ENCODE measurements at places on chromosomes 2 and 18.

DNA sequence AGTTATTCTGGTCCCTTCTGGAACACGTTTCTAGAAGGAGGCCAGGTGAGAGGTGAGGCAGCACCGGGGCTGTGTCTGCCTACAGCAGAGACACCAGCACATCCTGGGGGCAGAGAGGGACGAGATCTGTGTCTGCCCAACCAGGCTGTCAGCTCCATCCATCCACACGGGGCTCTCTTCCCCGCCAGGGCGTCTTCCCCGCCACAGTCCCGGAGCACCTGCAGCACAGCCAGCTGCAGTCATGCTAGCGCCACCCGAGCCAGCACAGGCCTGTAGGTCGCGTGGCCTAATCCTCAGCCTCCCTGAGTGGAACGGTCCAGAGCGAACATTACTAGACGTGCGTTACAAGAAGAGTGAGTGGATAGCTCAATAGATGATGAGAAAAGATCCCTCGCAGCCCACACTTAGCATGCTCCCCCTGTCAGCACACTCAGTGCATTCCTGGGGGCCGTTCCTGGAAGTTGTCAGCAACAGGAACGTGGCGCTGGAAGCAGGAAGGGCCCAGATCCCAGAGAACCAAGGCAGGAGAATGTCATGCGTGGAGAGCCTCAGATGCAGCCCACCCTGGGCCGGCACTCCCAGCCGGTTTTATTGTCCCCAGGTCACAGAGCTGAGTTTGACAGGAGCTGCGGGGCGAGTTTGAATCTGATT lies 179.0 kb downstream of the TWIST2 start:
- no peak for DNase-seq

DNA sequence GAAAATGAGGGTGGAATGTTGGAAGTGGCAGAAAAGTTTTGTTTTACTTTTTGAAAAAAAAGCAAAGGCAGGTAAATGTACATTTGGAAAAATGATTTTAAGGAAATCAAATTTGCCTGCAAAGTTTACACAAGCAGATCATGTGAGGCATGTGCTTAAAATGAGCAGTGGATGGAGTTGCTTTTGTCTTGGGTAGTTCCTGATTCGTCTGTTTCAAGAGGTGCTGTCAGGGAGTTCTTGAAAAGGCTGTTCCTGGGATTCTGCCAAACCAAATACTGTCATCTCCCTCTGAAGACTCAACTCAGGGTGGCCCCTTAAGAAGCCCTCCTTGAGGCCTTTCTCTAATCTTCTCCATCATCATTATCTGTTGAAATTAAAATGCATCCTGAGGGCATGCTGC lies 59.0 kb downstream of the TACR1 start:
- no peak for DNase-seq

DNA sequence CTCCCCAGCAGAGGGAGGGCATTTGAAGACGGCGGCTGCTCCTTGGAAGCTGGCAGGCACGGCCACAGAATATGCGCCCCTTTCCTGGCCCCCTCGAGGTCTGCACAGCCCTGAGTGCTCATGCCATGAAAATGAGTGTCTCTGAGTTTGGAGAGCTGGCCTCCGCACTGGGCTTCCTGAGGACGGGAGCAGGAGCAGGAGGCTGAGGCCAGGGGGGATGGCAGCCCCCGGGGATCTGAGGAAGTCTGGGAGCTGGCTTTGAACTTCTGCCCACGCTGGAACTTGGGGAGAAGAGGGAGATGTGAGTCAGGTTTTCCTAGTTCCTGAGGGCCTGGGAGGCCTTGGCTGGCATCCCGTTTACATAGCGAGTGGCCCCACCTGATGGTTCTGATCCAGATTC lies 47.0 kb downstream of the RRM2 start:
- DNase-seq = no peak

- no peak for DNase-seq
These were observed 81.2 kb downstream of the EIPR1 start for GRCh38 chr2:3296182-3296972.

- DNase-seq = no peak
These were observed 1091.5 kb upstream of the GYPC start for GRCh38 chr2:125564471-125564870.

- no peak for DNase-seq
These were observed 604 bp downstream of the RALBP1 start for GRCh38 chr18:9475643-9476591.

GRCh38 chr2:62297624-62298010 lies 101.7 kb downstream of the B3GNT2 start:
- no peak for DNase-seq

- DNase-seq = no peak
These were observed 186.0 kb upstream of the HDAC4 start for GRCh38 chr2:239586651-239587310.

DNA sequence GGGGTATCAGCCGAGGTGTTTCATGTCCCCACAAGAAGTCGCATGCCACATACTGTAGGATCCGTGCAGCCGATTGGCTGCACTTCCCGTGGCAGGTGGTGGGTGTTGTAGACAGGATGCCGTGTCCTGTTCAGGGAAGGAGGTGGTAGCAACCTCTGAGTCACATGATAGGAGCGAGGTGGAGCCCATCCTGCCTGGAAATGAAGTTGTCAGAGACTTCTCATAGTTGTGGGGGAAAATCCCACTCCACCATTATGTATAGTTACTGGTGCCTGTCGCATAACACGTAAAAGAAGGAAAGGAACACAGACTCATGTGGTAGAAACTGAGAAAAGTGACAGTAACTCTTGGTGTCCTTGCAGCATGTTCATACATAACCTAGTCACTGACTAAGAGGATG lies 91.4 kb upstream of the IL1R2 start:
- no peak for DNase-seq

- DNase-seq = no peak
These were observed 117.9 kb downstream of the AGAP1 start for GRCh38 chr2:235611756-235612155.

DNA sequence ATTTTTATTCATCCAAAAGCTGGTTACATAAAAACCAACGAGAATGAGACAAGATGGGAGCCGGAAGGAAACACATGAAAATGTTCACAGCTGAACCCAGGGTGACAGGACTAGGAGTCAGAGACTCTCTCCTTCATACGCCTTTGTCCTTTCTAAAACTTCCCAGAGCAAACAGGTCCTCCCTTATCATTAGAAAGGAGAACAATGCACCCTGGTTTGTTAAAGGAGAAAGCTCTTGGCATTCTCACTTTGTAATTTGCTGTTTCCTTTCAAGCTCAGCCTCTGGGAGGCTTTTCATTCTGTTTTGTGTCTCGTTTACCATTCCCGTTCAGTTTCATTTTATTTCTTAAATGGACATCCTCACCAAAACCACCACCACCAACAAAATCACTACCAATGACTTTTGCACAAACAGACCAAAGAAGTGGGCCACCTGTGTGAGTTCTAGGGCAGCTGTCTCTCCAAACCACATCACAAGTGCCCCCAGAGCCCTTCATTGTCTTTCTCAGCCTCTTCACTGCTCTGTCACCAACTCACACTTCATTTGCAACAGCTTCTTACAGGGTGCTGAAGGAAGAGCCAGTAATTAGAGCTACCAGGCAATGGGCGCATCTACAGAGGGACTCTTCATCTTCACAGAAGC lies 105.3 kb downstream of the HDAC4 start:
- no peak for DNase-seq

DNA sequence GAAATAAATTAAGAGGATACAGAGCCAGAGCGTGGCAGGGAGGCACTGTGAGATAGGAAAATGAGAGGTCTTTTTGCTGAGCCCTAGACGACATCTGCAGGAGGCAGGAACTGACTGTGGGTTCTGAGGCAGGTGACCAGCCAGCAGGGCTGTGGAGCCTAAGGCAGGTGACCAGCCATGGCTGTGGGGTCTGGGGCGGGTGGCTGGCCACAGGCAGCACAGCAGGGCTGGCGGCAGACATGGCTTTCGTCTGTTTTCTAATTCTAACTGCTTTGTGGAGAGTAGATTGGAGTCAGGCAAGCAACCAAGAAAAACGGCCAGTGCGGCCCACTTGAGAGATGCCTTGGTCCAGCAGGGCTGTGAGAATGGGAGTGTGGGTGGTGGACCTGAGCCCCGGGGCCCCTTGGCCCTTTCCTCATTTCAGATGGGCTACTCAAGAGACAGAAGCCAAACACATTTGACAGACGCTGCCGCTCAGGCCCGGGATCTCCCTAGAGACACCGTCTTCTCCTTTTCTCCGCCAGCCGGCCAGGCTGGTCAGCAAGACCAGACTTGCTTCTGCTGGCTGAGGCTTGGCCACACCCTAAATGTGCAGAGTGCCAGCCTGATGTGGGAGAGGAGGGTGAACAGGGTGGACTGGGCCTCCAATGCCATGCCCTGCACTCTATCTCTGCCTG lies 19.7 kb upstream of the GNAL start:
- DNase-seq = no peak

- DNase-seq = no peak
These were observed 62.2 kb downstream of the ACKR3 start for GRCh38 chr2:236631856-236632291.

DNA sequence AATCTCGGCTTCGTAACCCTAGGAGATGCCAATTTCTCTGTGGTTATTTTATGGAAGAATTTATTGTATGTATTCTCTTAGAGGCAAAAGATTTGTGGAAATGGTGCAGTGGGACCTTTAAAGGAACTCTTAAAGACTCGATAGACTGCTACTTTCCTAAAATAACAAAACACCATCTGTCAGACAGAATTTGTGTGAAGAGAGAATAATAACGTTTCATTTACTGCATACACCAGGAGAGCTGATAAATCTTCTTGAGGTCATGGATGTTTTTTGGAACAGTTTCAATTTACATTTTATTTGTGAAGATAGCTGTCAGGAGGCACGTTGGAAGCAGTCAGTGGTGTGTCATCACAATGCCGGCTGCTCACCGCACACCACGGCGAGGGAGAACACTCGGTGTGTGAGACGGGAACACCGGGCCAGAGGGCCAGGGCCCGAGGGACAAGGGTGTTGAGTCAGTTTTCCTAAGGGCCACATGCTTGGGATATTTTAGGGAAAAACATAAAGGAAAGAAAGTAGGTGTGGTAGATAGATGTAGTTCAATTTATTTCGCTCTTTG lies 1681.0 kb upstream of the DDX18 start:
- no peak for DNase-seq

DNA sequence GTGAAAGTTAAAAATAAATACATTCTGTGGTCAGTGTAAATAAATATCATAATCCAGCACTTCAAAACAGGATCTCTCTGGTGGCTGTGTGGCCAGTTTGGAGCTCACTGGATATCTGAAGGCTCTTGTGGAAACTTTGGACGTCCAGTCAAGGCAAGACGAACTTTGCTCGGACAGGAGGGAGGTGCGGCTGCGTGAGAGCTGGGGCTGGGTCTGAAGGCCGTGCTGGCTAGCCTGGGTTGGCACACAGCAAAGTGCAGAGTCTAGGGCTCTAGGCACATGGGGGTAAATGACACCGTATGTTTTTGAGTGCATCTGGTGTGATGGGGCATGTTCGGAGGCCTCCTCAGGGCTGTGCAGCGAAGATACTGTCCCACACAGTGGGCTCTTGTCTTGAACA lies 78.9 kb upstream of the TXNDC2 start:
- no peak for DNase-seq

DNA sequence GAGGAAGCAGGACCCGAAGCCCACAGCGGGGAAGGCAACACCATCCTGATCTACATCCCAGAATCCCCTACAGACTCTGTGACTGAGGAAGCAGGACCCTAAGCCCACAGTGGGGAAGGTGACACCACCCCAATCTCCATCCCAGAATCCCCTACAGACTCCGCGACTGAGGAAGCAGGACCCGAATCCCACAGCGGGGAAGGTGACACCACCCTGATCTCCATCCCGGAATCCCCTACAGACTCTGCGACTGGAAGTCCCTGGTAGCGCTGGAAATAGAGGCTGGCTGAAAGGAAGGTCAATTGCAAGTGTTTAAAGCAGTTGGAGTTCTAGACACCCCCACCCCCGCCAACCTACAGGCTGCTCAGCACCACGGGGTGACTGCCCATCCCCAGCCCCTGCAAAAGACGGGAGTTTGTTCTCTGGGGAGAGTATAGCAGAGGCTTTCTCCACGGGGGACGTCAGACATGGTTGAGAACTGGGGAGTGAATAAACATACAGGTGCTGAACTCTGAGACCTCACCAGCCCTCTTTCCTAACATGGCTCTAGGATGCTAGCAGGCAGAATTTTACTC lies 21.0 kb downstream of the CIB4 start:
- DNase-seq = no peak

DNA sequence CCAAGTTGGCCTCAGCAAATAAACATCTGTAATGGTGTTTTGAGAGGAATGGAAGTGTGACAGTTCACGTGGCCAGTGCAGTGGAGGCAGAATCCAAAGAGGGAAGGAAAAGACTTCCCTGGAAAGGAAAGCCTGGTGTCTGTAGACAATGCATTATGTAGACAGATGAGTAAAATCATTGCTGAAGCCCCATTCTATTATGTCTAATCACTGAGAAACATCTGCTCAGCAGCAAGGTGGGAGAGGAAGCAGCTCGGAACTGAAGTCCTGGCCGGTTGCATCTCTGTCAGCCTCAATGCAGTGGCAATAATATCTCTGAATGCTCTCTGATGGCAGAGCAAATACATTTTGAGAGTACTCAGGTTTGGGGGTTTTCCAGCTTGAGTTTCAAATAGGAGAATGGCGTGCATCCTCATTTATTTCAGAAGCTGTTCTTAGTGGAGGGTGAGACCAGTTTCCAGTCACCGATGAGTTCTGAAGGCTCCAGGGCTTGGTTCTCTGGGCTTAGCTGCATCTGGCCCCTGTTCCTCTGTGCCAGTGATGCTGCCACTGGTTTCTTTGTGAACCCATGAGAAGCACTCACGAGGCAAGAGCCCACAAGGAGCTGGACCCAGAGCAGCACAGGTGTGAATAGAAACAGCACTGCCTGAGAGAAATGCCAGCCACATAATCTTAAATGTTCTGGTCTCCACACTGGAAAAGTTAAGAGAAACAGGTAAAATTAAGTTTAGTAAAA lies 63.3 kb downstream of the RPIA start:
- DNase-seq = no peak

DNA sequence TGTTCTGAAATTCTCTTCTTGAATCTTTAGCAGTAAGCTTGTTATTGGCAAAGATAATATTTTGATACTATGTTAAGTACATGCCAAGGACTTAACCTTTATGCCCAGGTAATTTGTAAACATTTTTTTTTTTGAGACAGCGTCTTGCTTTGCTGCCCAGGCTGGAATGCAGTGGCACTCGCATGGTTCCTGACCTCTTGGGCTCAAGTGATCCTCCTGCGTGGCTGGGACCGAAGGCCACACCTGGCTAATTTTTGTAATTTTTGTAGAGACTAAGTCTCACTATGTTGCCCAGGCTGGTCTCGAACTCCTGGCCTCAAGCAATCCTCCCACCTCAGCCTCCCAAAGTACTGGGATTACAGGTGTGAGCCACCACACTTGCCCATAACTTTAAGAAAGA lies 35.7 kb upstream of the ZCCHC2 start:
- no peak for DNase-seq

- DNase-seq = no peak
These were observed 81.4 kb upstream of the SMAD7 start for GRCh38 chr18:49032189-49032584.

DNA sequence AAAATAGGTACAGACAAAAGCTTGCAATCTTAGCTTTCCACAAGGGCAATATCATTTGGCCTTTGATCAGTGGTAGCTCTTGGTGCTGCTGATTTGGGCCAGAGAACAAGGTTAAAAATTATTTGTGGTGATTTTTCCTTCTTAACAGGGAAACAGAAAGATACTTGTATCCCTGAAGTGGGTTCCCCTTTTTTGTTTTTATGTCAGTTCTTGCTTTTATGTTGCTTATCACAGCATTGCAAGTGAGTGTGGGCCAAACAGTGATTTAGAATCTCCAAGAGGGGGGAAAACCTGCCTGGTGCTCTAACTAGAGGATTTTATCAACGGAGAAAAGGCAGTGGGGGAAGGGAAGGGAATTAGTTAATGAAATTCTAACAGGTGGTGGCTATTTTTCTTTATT lies 197.6 kb upstream of the SP5 start:
- DNase-seq = no peak

Measured in omental fat pad (tissue), 4 donors.